ENCODE measurements at places on chromosomes 7 and 10.

DNA sequence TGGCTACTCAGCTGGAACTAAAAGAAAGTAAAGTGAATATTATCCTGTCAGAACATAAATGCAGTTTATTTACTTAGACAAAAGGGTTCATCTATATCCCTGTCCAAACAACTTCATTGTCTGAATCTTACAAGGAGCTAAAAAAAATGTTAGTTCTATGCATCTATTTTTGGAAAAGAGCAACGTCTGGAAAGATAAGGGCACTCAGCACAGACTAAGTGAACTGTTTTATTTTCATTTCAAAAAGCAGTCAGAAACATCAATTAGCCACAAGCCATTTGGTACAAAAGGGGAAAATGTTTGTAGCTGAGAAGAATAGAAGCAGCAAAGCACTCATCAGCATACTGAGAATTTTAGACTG lies 245.5 kb downstream of the FOXP2 start:
- no peak for DNase-seq

DNA sequence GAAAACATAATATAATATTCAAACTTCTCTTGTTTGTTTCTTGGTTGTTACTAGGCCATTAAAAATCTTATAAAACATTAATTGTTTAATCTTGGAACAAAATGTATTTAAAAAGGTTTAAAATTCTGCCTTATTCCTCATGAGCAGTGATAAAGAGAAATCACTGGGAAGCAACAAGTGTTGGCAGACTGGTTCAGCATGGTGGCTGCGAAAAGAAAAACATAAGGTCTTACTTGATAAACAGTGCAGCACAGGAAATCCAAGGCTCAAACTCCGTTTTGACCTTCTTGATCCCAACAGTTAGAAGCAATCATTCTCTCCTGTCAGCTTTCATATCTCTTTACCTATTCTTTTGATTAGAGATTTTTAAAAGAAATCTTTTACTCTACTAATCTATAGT lies 530.8 kb downstream of the CNTNAP2 start:
- DNase-seq, result no peak

- no peak for DNase-seq
Measured at GRCh38 chr10:102117391-102118159, 2.6 kb downstream of the LDB1 start.

DNA sequence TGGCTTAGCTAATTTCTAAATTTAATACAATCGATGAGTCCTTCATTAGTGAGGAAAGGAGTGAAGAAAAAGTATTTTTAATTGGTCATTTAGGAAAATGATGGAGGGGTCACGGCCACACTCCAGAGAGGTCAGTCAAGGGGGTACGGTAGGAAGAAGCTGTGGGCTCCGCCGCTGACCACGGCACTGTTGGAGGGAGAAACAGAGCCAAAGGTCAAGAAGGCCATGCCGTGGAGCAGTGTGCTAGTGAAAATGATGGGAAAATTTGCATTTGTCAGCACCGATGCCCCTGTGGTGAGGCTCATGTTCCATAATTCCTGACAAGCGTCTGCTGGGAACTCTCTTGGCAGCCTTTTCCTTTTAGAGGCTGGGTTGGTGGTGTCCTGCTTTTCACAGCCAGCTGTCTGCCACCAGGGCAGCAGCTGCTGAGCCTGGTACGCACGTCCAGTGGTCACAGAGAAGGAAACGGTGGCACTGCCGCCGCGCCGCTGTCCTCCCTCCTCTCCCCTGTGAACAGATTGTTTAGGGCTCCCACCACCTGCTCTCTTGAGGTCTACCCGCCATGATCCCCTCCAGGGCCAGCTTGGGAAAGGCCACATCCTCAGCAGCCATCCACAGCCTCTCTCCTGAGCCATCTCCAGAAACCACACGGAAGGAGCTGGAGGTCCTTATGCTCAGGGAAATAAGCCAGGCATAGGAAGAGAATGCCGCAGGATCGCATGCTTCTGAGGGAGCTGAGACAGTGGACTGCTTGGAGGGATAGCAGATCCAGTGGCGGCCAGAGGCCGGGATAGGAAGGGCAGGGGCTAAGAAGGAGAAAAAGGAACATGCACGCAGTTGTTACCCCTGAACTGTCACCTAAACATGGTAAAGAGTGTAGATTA lies 263.7 kb upstream of the PPP2R2D start:
- DNase-seq, result no peak

GRCh38 chr7:155449869-155450557 lies 7.9 kb upstream of the EN2 start:
- DNase-seq, result no peak

DNA sequence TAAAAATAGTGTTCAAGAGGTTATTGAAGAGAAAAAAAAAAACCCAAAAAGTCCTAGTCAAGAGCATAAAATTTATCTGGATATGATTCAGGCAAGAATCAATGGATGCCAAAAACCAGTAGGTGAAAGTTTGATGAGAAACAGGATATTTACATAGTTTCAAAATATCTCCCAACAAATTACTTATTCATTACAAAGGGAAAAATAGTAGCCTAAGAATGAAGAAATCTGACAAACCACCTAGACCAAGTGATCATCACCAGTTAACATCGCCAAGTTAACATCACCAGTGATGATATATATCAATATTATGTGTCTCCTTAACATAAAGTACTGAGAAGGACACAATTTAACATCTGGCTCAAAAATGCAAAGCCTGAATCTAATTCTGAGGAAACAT lies 85.2 kb downstream of the RNLS start:
- DNase-seq, result no peak

GRCh38 chr10:128927497-128928161 lies 539.4 kb upstream of the MGMT start:
- no peak for DNase-seq

- DNase-seq, result no peak
Measured at GRCh38 chr10:87973635-87974034, 110.2 kb downstream of the PTEN start.

- no peak for DNase-seq
Measured at GRCh38 chr10:24465124-24465874, 256.4 kb downstream of the KIAA1217 start.

GRCh38 chr7:70595370-70595754 lies 536.6 kb upstream of the GALNT17 start:
- DNase-seq, result no peak
